Activated CD4-positive, alpha-beta T cell treated with anti-CD3 and anti-CD28 coated beads, Interleukin-2, Interleukin-4, amounts not matched to agents 100 ng/mL and 50 ng/mL, durations not matched to agents 16 hours and 8 hours (primary cell): ENCODE measurements at places on chromosomes 4 and X.

- DNase-seq: no peak
Measured at GRCh38 chr4:31183256-31183655, 463.1 kb downstream of the PCDH7 start.

DNA sequence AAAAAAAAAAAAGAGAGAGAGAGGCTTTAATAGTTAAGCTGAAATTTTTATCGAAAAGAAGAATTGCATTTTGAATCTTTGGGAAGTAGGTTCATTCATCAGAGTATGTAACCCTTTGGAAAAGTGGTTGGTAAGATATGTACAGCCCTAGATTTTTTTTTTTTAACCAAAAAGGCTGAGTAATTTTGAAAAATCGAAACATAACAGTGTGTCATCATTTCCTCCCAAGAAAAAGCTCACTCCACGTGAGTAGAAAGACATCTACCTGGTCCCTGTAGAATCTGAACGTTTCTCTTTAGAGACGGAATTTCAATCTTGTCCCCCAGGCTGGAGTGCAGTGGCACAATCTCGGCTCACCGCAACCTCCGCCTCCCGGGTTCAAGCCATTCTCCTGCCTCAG, 16.2 kb downstream of the SHOX start:
- DNase-seq: no peak

- no peak for DNase-seq
Measured at GRCh38 chr4:156568041-156568440, 403.6 kb downstream of the PDGFC start.

DNA sequence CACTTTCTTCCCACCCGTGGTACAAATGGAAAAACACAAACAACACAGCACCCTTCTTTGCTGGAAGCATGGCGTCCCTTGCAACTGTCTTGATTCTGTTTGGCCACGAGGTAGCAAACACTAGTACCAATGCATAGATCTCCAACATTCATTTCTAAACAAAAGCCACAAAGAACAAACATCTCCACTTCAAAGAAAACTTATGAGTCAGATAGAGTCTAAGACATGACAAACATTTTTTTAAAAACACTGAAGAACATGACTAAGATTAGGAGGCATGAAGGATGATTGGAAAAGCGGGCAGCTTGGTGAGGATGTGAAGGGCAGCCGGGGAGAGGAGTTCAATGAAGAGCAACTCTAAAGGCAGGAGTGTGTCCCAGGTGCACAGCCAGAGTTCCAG, 197.6 kb upstream of the FAM9B start:
- peak; percentile 47 for DNase-seq

DNA sequence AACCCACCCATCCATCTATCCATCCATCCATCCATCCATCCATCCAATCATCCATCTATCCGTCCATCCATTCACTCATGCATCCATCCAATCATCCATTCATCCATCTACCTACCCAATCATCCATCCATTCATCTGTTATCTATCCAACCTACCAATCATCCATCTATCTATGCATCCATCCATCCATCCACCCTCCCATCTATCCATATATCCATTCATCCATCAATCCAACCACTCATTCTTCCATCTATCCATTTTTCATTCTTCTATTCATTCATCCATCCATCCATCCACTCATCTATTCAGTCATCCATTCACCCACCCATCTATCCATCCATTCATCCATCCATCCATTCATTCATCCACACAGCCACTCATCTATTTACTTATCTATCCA, 80.1 kb upstream of the SHOX start:
- no peak for DNase-seq
